ENCODE measurements at places on chromosomes 1 and 21. TPM values are rescaled to one million over a fixed set of nuclear protein-coding genes. Genes with fewer than 3 reads are reported as not detected.

The C1orf105 gene
- total RNA-seq: not detected

The VSIG8 gene
- not detected for total RNA-seq

The SYT11 gene
- total RNA-seq: 7.5 TPM

The CHRM3 gene
- total RNA-seq: 8.4 TPM

The RAP1GAP gene
- 9.7 TPM for total RNA-seq

- peaks cover 3% of the 10 kb centered on the region for H3K36me3 ChIP-seq
- H3K4me3 ChIP-seq: no peak overlapping the region
- H3K4me1 ChIP-seq: peaks cover 7% of the 10 kb centered on the region
- H3K27me3 ChIP-seq: peaks cover 4% of the 10 kb centered on the region
- no peak for DNase-seq
Measured at GRCh38 chr21:34900376-34900775, 148.7 kb downstream of the RUNX1 start.

DNA sequence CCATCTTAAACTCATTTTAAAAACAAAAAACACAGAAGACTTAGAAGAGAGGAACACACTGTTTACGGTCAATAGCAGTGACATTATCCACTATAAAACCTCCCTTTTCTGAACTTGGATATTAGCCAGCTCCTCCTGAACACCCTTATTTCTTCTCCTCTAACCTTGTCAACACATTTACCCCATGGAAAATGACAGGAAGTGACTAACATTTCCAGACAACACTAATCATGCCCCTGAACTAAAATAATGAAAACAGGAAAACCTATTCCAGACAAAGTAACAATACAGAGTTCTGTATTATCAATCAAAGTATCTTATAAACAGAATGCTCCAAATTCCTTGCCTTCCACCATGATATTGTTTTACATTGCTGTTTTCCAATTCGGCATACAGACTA lies 45.3 kb downstream of the PALMD start:
- H3K27ac ChIP-seq: no peak overlapping the region
- H3K4me1 ChIP-seq: no peaks in the 10 kb centered on the region
- no peak for DNase-seq
- no peak overlapping the region for H3K4me3 ChIP-seq
- no peaks in the 10 kb centered on the region for H3K36me3 ChIP-seq

- no peaks in the 10 kb centered on the region for H3K36me3 ChIP-seq
- no peak overlapping the region for H3K27ac ChIP-seq
- DNase-seq: no peak
Measured at GRCh38 chr1:235077571-235078479, 50.8 kb downstream of the TOMM20 start.

DNA sequence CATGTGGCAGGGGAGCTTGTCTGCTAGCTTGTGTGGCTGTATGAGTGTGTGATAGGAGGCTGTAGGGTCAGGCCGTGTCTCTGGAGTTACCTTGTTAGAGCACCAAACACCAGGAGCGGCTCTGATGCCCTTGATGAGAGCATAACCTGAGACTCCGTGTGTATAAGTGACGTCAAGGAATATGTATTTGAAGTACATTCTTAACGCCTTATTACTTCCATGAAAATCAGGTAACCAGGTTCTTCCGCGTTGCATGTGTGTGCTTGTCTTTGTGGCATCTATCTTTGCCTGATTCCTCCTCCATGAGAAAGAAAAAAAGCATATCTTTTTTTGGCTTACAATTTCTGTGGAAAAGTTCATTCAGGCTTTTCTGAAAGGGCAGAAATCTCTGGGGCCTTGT lies 4.6 kb downstream of the OLFML3 start:
- H3K4me1 ChIP-seq: peaks cover 49% of the 10 kb centered on the region
- no peak overlapping the region for H3K4me3 ChIP-seq
- no peak for DNase-seq
- no peak overlapping the region for H3K27ac ChIP-seq
- peaks cover 66% of the 10 kb centered on the region for H3K36me3 ChIP-seq
- H3K27me3 ChIP-seq: peaks cover 21% of the 10 kb centered on the region

- peak overlapping the region; percentile 91 for H3K27ac ChIP-seq
- H3K36me3 ChIP-seq: peaks cover 28% of the 10 kb centered on the region
- H3K27me3 ChIP-seq: peaks cover 18% of the 10 kb centered on the region
Measured at GRCh38 chr1:8879922-8880676, 1.6 kb upstream of the ENO1 start.

- no peaks in the 10 kb centered on the region for H3K4me1 ChIP-seq
- no peak overlapping the region for H3K27ac ChIP-seq
- no peaks in the 10 kb centered on the region for H3K36me3 ChIP-seq
- no peak overlapping the region for H3K4me3 ChIP-seq
Measured at GRCh38 chr1:218481116-218481775, 136.1 kb downstream of the TGFB2 start.

- no peaks in the 10 kb centered on the region for H3K36me3 ChIP-seq
- no peak overlapping the region for H3K4me3 ChIP-seq
- no peaks in the 10 kb centered on the region for H3K27me3 ChIP-seq
- H3K27ac ChIP-seq: no peak overlapping the region
Measured at GRCh38 chr1:41678111-41678878, 193.8 kb upstream of the EDN2 start.

- H3K4me3 ChIP-seq: peak overlapping the region; percentile 69
- peak; percentile 89 for DNase-seq
- no peaks in the 10 kb centered on the region for H3K27me3 ChIP-seq
- peaks cover 48% of the 10 kb centered on the region for H3K4me1 ChIP-seq
Measured at GRCh38 chr1:16167331-16168143, 11.7 kb upstream of the EPHA2 start.

GRCh38 chr1:23384312-23385058 lies 14.8 kb upstream of the ZNF436 start:
- no peak overlapping the region for H3K4me3 ChIP-seq
- no peaks in the 10 kb centered on the region for H3K4me1 ChIP-seq
- no peaks in the 10 kb centered on the region for H3K36me3 ChIP-seq
- H3K27ac ChIP-seq: no peak overlapping the region

GRCh38 chr1:66982561-66983260 lies 57.9 kb downstream of the MIER1 start:
- H3K36me3 ChIP-seq: peaks cover 33% of the 10 kb centered on the region
- no peaks in the 10 kb centered on the region for H3K4me1 ChIP-seq
- H3K27ac ChIP-seq: no peak overlapping the region
- no peak overlapping the region for H3K4me3 ChIP-seq

- no peak overlapping the region for H3K4me3 ChIP-seq
- H3K36me3 ChIP-seq: no peaks in the 10 kb centered on the region
- H3K27me3 ChIP-seq: no peaks in the 10 kb centered on the region
- H3K4me1 ChIP-seq: peaks cover 10% of the 10 kb centered on the region
Measured at GRCh38 chr1:8107897-8108296, 81.8 kb upstream of the ERRFI1 start.

- H3K36me3 ChIP-seq: peaks cover 81% of the 10 kb centered on the region
- no peak overlapping the region for H3K27ac ChIP-seq
- H3K4me1 ChIP-seq: no peaks in the 10 kb centered on the region
- no peaks in the 10 kb centered on the region for H3K27me3 ChIP-seq
Measured at GRCh38 chr1:9735800-9736199, 84.3 kb downstream of the PIK3CD start.

DNA sequence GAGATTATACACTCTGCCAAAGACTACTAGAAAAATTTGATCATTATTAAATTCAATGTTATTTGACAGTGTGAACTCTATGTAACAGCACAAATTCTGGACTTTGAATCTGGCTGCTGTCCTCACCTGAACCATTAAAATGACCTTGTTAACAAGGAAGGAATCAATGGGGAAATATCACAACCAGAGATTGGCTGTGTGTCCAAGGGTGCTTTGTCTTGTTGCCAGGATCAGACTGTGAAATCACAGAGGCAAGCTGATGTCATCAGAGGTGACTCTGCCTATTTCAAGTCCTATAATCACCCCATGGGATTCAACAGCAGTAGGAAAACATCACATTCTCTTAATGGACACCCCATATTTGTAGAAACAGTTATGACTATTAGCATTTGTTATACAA lies 46.8 kb downstream of the ADAMTS5 start:
- H3K36me3 ChIP-seq: peaks cover 4% of the 10 kb centered on the region
- H3K27me3 ChIP-seq: no peaks in the 10 kb centered on the region
- no peak for DNase-seq

DNA sequence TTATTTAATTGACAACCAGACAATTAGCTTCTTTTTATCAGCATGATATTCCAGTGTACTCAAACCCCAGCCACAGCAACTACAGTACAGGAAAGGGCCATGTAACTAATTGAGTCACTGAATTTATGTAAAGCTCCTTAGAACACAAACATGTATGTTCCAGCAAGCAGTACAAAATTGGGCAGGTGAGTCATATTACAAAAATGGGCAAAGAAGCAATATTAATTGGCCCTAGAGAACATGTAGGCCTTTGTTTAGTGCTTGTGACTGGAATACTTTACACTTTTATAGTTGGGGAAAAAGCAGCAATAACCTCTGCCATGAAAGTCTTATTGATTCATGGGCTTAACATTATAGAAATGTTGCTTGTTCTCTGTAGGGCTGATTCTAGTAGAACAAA lies 31.8 kb downstream of the CLEC20A start:
- peaks cover 25% of the 10 kb centered on the region for H3K36me3 ChIP-seq
- DNase-seq: no peak
- peaks cover 6% of the 10 kb centered on the region for H3K4me1 ChIP-seq

Measured in WTC11 (cell line).